ENCODE measurements at places on chromosomes 5 and 9.

- no peak for DNase-seq
Measured at GRCh38 chr5:57402761-57403160, 79.8 kb downstream of the ACTBL2 start.

GRCh38 chr5:125699860-125700259 is 723.3 kb upstream of the GRAMD2B start:
- DNase-seq = no peak

- no peak for DNase-seq
Measured at GRCh38 chr9:16221822-16222547, 648.5 kb downstream of the BNC2 start.

DNA sequence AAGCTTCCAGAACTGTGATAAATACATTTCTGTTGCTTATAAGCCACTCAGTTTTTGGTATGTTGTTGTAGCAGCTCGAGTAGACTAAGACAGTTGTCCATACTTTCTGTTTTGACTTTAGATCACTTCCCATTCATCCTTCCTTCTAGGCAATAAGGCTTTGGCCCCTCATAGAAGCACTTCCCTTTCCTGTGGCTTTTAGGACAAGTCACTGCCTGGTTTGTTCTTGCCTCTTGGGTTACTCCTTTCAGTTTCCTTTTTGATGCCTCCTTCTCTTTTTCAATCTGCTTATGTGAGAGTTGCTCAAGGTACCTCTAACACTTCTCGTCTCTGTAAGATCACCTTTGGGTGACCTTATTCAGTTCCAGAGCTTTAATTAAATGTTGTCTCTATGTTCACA is 72.4 kb upstream of the NTRK2 start:
- no peak for DNase-seq

DNA sequence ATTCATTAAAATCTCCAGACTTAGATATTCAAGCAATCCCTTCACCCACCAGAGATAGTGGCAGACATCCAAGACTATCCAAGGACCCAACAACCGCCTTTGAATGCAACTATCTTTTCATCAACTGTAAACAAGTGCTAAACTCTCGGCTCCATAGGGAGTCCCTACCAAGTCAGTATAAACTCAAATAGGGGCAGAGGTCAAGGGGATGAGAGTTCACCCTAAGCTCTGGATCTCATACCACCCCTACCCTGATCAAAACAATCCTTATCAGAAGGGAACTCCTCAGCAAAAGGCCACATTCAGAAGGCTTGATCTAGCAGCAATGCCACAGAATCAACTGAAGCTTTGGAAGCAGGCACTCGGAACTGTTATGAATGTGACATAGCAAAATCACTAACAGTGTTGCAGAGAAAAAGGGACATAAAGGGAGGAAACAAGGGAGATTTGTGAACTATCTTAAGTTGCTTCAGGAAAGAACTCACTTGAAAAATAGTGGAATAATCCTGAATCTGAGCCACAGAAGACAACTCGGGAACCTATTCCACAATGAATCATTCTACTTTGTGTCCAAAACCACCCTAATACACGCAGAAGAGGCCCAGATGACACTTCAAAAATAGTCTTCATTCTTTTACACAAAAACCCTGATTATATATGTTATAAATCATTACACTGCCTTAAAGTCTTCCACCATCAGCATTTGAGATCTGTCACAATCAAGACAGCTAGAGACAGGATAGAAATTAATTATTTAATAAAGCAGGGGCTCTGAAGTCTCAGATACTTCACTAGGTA is 49.8 kb downstream of the NR6A1 start:
- no peak for DNase-seq

DNA sequence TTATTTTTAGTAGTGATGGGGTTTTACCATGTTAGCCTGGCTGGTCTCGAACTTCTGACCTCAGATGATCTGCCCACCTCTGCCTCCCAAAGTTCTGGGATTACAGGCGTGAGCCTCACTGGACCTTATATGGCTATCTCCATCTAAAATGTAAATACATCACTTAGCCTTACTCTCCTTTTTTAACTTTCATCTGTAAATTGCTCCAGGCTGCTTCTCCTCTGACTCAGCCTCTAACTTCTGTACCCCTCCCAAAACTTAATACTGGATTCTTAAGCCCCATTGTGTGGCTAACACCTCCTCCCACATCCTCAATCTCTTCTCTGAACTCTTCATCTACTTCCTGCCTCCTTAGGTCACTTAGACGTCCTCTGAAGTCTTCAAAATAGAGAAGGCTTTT is 4.0 kb downstream of the SNX30 start:
- DNase-seq = peak; percentile 15

GRCh38 chr5:9444346-9444745 is 101.5 kb downstream of the SEMA5A start:
- no peak for DNase-seq

- DNase-seq = no peak
Measured at GRCh38 chr5:80125022-80125961, 90.1 kb downstream of the THBS4 start.

DNA sequence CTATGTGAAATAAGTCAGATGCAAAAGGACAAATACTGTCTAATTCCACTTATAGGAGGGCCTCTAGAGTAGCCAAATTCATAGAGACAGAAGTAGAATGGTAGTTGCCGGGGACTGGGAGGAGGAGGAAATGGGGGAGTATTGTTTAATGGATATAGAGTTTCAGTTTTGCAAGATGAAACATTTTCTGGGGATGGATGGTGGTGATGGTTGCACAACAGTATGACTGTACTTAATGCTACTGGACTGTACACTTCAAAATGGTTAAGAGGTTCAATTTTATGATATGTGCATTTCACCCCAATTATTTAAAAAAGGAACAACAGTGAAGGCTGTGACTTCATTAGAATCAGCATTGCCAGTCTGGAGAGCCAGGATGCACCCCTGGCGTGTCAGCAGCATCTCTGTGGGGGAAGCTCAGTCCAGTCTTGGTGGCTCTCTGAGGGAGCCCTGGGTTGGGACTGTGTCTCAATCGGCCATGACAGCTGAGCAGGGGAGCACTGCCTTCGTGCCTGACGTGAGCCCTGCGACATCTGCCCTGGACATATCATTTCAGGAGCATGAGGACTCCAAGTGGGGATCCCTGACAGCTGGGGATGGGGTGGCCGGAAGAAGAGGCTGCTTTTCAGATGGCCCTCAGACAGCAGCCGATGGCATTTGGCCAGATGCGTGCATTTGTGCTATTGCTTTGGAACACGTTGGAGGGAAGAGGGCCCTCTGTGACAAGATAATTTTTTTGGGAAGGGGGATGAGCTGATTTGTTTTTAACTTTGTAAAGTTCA is 130.8 kb upstream of the STC2 start:
- DNase-seq = no peak

DNA sequence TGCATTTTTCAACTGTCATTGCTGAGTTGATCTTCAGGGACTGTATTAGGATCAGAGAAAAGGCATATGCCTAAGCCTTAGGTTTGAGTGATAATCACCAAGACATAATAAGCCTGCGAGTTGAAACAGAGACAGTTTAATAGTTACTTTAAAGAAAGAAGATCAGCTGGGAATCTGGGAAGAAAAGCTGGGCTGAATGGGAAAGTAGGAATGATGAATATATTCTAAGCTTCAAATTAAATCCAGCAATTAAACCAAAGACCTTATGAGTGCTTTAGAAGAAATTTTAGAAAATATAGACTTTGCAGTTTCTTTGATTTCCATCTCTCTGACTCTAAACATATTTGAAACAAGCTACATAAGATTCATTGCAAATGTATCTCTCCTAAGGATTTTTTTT is 222.3 kb downstream of the ENC1 start:
- DNase-seq = no peak

GRCh38 chr9:132411091-132411508 is 1.1 kb downstream of the CFAP77 start:
- DNase-seq = peak; percentile 49

GRCh38 chr5:116428413-116428812 is 146.2 kb downstream of the SEMA6A start:
- DNase-seq = no peak

- no peak for DNase-seq
Measured at GRCh38 chr9:93891050-93891449, 64.1 kb downstream of the BARX1 start.

DNA sequence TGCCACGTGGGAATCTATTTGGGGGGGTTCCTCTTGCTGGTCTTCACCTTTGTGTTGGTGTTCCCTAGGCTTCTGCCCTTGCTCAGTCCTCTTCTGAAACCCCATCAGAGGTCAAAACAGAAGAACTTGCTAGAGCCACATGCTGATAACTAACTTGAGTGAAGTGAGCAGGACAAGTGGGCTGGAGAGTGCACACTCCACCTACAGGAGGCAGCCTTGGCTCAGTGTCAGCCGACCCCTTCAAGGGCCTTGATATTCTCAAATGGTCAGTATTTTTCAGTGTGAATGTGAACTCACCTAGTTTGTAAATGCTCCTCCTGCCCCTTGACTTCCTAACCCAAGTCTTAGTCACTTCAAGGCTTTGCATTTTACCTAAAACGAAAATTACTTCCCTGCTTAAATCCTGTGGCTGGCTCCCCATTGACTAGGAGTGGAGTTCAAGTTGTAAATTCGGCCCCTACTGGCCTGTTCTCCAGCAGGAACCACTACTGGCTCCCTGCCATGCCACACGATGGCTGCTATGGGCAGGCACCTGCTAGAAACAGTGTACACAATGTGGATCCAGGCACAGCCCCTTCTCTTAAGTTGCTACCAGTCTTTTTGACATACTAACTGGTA is 3.6 kb upstream of the SLC1A3 start:
- DNase-seq = no peak

DNA sequence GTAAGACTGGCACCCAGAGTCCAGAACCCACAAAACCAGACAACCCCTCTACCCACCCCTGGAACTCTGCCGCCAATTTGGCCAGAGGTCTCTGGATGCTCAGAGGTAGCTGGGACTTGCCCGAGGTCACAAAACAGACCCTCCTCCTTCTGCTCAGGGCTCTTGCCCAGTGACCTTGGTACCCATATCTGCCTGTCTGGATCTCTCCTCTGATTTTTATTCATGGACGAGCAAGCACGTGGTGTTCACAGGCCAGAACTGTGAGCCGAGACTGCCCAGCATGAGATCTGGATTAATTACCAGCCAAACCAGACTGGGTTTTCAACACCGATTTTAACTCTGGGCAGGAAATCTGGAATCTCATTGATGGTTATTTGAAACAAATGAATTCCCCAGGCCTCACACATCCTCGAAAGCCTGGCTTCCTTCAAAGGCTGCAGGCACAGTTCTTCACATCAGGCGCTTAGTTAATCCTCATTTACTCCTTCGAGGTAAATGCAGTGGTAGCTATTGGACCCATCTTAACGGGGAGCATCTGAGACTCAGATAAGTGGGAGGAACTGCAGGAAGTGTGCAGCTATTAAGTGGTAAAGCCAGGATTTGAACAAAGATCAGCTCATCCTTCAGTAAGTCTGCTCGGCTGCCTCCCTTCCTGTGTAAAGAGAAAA is 21.4 kb downstream of the COL27A1 start:
- DNase-seq = no peak

GRCh38 chr9:94699715-94700373 is 26.7 kb upstream of the AOPEP start:
- DNase-seq = no peak

DNA sequence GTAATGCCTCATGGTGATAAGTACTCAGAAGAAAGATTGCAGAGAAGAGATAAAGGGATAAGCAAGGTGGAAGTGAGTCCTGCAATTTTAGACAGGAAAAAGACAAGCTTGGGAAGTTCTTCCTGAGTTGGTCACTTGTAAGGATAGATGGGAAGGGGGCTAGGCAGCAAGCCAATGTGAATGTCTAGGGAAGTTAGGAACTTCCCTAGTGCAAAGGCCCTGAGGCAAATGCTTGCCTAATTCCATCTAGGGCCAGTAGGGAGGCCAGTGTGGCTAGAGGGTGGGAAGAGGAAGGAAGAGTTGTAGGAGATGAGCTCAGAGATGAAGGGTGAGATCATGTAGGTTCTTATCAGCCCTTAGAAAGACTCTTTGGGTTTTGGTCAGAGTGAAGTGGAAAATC is 206.6 kb downstream of the MAT2B start:
- no peak for DNase-seq

DNA sequence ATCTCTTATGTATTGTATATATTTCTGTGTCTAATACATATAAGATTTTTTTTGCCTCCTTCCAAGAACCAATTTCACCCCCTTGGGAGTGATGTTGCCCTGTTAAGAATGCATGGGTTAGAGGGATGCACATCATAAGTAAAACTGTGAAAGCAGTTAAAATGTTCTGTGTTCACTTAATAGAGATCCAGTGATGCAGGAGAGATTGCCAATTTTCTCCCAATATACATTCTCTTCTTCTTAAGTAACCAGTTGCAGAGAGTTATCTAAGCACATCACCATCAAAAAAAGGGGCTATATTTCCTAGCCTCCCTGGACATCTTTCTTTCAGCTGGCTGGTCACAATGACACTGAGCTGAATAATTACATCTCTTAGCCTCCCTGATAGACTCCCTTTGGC is 307.0 kb downstream of the OSTF1 start:
- DNase-seq = no peak

GRCh38 chr5:82327941-82328340 is 49.8 kb upstream of the RPS23 start:
- DNase-seq = no peak

- no peak for DNase-seq
Measured at GRCh38 chr5:65190328-65191053, 291.2 kb downstream of the ADAMTS6 start.

GRCh38 chr9:99176527-99177013 is 45.2 kb downstream of the ALG2 start:
- DNase-seq = no peak

DNA sequence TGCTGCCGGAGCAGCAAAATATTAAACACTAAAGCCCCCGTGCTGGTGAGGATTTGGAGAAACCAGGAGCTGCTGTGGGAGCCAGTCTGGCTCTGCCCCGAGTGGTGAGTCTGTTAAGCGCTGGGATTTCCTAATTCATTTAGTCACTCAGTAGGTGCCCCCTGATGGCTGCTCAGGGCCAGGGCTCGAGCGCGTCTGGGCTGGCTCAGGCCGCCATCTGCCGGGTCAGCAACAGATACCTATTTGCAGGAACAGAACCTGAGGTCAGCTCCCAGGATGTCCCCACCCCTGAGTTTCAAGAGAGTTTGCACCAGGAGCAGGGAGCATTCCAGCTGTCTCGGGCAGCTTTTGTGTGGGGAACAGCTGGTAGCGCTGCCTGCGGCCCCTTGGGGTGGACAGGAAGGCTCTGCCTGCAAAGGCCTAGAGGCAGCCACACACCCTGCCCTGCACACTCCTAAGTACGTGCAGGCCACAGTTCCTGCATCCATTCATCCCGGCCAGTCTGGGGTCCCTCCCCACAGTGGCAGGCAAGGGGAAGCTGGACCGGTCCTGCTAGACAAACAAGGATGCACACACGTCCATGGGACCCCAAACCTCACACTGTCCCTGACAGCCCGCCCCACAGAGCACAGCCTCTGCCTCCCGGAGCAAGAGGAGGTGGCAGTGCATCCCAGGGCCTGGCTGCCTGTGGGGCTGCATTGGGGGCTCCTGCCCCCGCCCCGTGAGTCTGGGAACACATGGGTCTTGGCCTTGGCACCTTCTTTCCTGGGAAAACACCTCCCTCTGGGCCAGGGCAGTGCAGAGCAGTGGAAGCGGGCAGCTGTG is 83.7 kb downstream of the ADAMTS2 start:
- DNase-seq = no peak

- DNase-seq = no peak
Measured at GRCh38 chr5:33713136-33713765, 178.5 kb downstream of the ADAMTS12 start.

All from T-helper 22 cell (primary cell).